Fibroblast of skin of right biceps (primary cell): ENCODE measurements at places on chromosomes 3 and 15.

DNA sequence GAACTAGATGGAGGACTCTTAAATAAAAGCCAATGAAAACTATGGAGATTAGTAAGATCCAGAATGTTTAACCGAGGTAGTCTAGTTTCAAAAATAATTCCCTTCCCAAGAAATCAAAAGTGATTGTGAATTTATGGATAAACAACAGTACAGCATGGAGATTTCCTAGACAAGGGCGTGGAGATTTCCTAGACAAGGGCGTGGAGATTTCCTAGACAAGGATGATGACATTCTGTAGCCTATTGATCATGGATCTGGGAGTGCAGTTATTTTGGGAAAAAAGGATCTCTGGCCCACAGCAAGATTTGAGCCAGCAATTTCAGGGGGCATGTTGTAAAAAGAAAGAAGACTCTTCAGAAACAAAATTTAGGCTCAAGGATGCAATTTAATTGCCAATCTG, 175.3 kb downstream of the RAP2B start:
- no peak for DNase-seq

- DNase-seq = no peak
These were observed 558.9 kb upstream of the IL12A start for GRCh38 chr3:159429702-159430101.

DNA sequence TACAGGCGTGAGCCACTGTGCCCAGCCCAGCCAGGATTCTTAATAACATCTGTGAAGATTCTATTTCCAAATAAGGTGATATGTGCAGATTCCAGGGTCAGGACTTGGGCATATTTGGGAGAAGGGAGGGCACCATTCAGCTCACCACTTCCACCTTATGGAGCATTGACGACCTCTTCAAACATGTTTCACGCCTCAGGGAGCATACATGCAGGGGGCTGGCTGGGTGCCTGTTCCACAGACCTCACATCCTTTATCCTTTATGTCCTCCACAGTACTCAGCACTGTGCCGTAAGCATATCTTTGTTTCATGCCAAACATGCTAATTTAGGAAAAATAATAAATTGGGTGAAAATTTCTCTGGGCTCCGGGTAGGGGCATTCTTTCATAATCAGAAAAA, 229.0 kb downstream of the THSD4 start:
- DNase-seq = no peak

DNA sequence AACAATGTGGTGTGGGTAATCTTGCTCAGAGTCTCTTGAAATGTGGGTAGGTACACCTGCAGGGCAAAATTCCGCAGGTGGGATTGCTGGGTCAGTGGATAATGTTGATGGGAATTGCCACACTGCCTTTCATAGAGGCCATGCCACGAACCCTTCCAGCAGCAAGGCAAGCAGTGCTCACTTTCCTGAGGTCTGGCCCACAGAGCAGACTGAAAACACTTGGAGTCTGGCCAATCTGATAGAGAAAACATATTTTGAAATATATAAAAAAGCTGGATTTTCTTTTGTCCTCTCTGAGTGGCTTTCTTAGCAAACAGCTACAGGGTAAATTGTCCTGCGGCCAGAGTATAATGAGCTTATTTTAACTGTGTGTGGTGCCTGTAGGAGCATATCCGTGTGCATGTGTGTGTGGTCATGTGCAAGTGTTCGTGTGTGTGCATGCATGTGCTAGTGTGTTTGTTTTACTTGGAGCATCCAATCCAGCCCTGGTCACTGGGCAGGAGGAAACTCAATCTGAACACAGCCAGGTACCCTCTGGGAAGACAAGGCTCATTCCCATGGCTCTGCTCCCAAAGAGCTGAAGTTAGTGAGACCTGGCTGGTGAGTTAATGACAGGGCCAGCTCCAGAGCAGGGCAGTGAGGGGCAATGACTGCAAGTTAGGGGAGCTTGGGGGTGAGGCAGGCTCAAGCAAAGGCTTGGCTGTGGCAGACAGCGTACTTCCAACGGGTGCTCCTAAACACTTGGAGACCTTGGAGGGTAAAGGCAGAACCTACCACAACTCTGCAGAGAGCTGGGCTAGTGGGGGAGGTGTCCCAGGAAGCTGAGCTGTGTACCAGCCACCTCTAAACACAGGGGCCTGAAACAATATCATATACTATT, 91.3 kb downstream of the PLXNA1 start:
- DNase-seq = peak; percentile 8

DNA sequence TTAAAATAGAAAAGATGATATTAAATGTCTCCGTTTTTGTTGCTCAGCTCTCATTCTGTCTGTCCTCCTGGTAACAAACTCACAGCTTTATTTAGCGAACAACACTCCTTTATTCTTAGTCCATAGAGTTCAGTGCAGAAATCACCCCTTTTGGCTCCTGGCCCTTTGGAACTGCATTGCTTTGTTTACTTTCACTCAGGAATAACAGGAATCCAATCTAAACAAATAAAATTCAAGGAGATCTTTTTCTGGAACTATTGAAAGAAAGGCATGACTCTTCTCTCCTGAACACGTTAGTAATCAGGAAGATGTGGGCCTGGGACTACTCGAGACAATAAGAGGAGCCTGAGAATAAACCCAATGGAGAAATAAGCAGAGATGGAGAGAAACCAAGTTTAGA, 409.2 kb downstream of the DIPK2A start:
- no peak for DNase-seq

GRCh38 chr3:24565656-24566055, 71.0 kb upstream of the THRB start:
- no peak for DNase-seq

GRCh38 chr3:41159588-41160189, 39.6 kb upstream of the CTNNB1 start:
- no peak for DNase-seq

DNA sequence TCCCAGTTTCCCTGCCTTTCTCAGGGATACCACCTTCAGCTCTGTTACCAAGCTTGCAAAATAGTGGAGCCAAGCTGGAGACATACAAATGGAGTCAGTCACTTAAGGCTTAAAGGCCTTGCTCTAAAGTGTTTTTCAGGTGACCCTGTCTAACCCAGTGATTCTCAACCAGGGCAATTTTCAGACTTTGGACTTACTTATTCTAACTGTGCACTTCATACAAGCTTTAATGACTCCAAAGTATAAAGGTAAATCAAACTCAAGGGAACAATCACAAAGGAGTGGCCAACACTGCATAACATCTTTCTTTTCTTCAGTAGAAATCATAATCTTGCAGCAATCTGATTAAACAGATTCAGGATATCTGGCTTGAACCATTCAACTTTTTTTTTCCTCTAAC, 9.4 kb downstream of the ANO10 start:
- no peak for DNase-seq

DNA sequence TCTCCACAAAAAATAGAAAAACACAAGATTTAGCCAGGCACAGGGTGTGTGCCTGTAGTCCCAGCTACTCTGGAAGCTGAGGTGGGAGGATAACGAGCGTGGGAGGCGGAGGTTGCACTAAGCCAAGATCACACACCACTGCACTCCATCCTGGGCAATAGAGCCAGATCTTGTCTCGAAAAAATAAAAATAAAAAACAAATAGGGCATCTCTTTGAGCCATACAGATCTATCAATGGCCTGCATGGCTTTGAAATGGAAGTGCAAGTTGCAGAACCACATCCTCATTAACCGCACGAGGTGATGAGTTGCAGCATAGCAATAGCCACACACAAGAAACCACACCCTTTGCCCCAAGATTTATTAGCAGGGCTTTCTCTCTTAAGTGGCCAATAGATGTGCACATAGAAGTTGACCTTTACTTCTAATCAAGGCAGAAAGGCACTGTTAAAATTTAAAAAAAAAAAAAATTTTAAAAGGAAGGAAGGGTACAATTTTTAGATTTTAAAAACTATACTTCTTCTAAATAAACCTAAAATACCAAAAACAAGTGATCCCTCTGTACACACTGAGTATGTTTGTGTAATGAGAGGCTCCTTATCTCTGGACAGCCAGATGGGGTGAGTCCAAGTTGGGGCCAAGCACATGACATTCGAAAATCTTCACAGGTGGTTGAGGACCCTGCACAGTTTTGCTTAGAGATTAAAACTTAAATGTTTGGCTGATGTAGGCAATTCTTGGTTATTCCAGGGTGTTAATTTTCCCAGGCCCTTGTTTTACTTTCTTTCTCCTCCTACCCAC, 53.4 kb downstream of the FILIP1L start:
- no peak for DNase-seq

- peak; percentile 53 for DNase-seq
These were observed 76.4 kb downstream of the BBX start for GRCh38 chr3:107598926-107599771.

GRCh38 chr3:63877737-63878393, 14.2 kb downstream of the ATXN7 start:
- peak; percentile 40 for DNase-seq

GRCh38 chr3:190013943-190014924, 106.5 kb downstream of the P3H2 start:
- peak; percentile 53 for DNase-seq

DNA sequence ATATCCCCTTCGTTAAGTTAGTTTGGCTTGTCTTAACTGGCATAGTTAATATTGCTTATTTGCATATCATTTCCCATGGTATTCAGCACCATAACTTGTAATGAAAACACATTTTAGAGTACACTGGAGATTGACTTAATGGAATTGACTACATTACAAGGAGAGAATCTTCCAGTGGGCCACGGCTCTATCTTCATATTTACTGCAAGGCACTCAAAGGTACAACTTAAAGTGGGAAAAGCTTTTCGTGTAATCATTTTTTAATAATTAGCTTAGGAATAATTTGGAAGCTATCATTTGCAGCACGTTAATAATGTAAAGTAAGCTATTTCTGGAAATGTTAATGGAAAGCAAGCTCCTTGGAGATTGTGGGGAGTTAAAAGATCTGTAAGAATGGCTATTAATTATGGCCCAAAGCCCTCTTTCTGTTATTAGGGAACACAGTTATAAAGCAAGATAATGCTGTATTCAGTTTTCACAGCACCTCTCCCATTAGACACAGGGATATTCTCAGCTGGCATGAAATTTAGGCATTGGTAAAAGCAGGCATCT, 551.5 kb upstream of the RGMA start:
- DNase-seq = no peak

GRCh38 chr3:156725682-156726081, 51.3 kb downstream of the TIPARP start:
- DNase-seq = no peak

GRCh38 chr15:51085764-51086163, 8.9 kb downstream of the TNFAIP8L3 start:
- DNase-seq = no peak

DNA sequence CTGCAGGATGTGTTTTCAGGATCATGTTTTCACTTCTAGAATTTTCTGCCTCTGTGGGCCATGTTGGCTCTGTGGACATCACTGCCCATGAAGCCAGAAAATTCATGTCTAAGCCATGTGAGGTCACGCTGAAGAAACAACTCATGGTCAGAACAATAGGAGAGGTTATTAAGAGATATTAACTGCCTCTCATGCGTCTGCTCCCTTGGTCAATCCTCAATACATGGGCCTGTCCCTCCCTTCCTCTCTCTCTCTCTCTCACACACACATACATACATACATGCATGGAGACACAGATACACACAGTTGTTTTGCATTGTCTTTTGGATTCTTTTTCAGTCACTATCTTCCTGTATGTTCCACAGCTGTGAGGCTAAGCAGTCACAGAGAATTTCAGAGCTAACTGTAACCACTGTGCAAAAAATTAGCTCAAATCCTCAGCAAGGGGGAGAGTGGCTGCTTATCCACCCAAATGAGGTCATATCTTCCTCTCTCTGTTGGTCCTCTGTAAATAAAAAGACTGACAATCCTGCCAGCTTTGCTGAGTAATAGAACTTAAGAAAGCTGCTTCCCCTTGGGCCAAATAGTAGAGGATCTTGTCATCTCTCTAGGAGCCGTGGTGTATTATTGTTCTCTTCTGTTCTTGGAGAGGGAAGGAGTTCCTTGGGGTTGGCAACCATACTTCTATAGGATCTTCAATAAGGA, 45.6 kb downstream of the LRTM1 start:
- peak; percentile 96 for DNase-seq

DNA sequence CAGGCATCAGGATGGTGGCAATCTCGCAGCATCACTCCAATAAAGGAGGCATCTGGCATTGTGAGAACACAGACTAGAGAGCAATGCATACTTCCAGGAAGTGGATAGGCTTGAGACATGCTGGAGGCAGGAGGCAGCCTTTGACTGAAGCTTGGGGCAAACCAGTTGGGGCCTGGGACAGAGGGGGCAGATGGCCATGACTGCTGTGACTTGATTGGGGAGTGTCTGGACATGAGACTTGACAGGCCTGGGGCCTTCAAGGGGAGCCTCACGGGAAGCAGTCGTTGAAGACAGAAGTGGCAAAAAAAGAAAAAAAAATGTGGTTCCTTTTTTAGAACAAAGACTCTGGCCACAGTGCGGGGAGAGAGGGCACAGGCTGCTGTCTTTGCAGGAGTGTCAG, 44.7 kb upstream of the CHRNA7 start:
- no peak for DNase-seq

- DNase-seq = peak; percentile 15
These were observed 163.8 kb downstream of the ZIC1 start for GRCh38 chr3:147572970-147573340.

DNA sequence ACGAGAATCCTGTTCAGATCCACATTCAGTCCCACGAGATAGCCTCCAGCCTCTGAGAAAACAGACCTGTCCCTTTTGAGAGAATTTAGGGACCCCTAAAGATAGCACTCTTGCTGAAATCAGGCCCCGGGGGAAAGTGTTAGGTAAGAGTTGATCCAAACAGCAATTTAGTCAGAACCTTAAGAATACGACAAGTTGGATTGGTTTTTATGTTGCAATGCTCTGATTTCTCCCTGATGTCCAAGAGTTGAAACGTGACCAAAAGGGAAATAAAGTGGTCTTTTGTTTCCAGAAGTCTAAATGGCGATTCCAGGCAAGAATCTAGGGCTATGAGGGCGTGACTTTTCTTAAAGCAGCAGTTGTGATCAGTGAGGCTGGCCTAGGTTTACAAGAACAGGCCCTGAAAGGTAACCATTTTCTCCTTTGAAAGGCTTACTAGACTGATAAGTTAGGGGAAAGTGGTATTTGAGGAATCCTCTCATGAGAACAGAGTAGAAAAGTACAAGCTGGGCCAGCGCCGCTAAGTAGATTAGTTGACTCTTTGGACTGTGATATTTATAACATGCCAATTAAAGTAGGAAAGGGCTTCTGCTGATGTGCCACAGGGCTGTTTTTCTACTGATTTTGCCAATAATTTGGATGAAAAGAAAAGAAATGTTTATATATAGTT, 4.9 kb downstream of the MAN2A2 start:
- no peak for DNase-seq

- DNase-seq = peak; percentile 92
These were observed 5.3 kb downstream of the RAF1 start for GRCh38 chr3:12658593-12659058.

DNA sequence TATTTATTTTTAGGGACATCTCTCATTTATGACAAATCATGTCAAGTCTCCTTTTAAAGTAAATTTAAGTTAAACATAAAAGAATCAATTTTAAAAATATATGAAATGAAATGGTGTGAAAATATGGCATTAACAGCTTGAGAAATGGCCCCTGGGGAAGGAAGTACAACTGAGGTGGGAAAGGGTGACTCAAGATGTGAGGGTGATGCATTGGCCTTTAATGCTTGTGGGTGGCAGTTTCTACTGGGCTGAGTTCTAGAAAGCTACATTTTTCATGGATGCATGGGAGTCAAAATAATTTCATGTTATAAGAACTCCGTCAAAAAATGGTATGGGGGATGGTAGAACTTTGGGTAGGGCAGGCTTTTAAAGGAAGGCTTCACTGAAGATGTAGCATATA, 708.8 kb upstream of the CFAP20DC start:
- DNase-seq = no peak

- no peak for DNase-seq
These were observed 70.5 kb upstream of the EPHB3 start for GRCh38 chr3:184491011-184491576.
